Temporal lobe (tissue), 4 donors: ENCODE measurements at places on chromosomes 2 and 18. TPM values are rescaled to one million over a fixed set of nuclear protein-coding genes. Genes with fewer than 3 reads are reported as not detected.

MOGAT1 gene
- not detected for total RNA-seq

NR4A2 gene
- 6.1 TPM for total RNA-seq

SCN2A gene
- total RNA-seq: 160 TPM

PLEK gene
- total RNA-seq: 1.7 TPM

CYP26B1 gene
- total RNA-seq: 3.7 TPM

LOXHD1 gene
- 0.25 TPM for total RNA-seq

PSTPIP2 gene
- 1.2 TPM for total RNA-seq

PSMD1 gene
- total RNA-seq: 82.9 TPM

GAL3ST2 gene
- 0.74 TPM for total RNA-seq

PCGF1 gene
- total RNA-seq: 4.9 TPM

ZSWIM2 gene
- 0.49 TPM for total RNA-seq

SCN7A gene
- total RNA-seq: 0.98 TPM

ADAM17 gene
- 22.1 TPM for total RNA-seq

TMEM178A gene
- 23.4 TPM for total RNA-seq

CABLES1 gene
- total RNA-seq: 3.2 TPM

TNFAIP6 gene
- total RNA-seq: 0.25 TPM

HTR2B gene
- 0.25 TPM for total RNA-seq
